ENCODE measurements at places on chromosomes 3 and 15.

DNA sequence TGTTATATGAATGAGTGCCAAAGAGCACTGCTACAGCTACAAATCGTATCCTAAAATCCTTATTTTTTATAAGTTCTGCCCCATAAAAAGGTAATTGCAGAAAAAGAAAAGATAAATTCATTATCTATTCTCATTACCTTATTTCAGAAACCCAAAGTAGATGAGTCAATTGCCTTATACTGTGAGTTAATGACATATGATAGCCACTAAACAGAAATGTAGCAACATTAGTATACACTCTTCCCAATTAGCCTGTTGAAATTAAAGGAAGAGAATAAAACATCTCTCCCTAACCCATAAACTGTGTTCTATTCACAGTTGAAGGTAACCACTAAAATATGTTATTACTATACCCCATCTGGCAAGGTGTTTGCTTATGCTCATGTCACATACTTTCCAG is 11.0 kb downstream of the TBL1XR1 start:
- DNase-seq: no peak

DNA sequence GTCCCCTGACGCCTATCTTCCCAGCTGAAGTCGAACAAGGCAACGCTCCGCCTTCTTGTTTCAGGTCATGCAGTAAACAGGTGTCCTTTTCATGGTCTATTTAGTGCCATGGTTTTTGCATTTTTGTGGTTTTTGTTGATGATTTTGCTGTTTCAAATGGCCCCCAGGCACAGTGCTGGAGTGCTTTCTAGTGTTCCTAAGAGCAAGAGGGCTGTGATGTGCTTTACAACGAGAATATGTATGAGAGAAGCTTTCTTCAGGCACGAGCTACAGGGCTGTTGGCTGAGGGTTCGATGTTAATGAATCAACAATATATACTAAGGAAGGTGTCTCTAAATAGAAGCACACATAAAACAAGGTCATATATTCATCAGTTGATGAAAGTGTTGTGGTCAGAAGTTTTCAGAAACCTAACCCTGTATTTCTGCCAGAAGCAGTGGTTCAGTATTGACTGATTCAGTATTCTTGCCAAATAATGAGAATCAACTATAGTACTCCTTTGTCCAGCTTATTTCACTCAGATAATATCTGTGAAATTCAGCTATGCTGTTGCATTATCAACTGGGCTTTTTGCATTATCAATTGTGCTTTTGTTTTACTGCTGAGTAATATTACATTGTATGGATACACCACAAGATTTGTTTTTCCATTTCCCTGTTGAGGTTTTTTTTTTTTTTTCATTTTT is 18.5 kb downstream of the LIMD1 start:
- DNase-seq: no peak

- no peak for DNase-seq
Measured at GRCh38 chr15:60571008-60571420, 92.1 kb upstream of the ICE2 start.

DNA sequence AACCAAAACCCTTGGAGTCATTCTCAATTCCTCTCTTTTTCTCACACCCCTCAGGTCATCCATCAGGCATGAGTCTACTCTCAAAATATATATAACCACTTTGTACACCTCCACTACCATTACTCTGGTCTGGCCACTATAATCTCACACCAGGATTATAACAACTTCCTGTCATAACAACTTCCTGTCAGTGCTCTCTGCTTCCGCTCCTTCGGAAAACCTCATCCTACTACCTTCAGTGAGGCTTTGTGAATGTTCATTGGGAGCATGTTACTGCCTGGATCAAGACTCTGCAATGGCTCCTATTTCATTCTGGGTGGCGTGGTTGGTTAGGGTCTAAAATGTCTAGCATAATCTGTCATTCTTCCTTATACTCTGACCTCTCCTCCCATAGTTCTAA is 447.4 kb downstream of the MAGI1 start:
- no peak for DNase-seq

- DNase-seq: no peak
Measured at GRCh38 chr3:8712045-8712907, 21.3 kb upstream of the CAV3 start.

DNA sequence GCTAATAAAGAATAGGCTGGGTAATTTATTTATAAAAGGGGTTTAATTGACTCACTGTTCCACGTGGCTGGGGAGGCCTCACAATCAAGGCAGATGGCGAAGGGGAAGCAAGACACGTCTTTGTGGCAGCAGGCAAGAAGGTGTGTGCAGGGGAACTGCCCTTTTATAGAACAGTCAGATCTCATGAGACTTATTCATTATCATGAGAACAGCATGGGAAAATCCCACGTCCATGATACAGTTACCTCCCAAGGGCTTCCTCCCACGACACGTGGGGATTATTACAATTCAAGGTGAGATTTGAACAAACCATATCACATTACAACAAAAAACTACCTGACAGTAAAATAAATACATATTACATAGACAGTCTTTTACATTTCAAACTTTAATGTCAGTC is 414.9 kb downstream of the NAALADL2 start:
- no peak for DNase-seq

DNA sequence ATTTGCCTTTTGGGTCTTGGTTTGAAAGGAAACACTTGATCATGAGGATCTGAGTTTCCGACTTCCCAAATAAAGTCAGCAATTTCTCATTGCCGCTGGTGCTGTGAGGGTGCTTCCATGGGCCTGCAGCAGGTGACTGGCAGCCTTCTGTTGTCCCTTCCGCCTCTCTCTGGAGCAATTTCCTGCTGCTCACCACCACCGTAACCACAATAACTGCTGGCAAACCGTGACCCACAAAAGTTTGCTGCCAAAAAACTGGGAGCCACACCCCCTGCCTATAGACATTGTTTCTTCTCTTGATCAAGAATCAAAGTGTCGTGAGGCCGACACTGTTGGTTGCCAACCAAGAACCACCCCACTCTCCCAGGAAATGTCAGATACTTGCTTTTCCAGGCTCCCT is 164.0 kb downstream of the NR2F2 start:
- DNase-seq: no peak

DNA sequence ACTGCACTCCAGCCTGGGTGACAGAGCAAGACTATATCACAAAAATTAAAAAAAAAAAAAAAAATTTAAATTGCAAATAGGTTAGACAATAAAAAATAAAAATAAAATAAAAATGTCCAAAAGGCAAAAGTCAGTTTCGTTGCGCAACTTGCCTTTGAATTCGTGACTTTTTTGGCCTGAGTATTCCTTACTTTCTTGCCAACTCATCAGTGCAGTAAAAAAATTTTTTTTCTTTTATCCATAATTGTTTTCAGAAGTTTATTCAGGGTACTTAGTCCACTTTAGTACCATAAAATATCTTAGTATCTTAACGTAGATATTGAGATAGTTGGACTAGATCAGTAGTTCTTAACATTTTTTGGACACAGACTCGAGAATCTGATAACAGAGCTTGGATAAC is 22.4 kb upstream of the CILP start:
- no peak for DNase-seq

- no peak for DNase-seq
Measured at GRCh38 chr3:85432081-85432480, 473.3 kb downstream of the CADM2 start.

DNA sequence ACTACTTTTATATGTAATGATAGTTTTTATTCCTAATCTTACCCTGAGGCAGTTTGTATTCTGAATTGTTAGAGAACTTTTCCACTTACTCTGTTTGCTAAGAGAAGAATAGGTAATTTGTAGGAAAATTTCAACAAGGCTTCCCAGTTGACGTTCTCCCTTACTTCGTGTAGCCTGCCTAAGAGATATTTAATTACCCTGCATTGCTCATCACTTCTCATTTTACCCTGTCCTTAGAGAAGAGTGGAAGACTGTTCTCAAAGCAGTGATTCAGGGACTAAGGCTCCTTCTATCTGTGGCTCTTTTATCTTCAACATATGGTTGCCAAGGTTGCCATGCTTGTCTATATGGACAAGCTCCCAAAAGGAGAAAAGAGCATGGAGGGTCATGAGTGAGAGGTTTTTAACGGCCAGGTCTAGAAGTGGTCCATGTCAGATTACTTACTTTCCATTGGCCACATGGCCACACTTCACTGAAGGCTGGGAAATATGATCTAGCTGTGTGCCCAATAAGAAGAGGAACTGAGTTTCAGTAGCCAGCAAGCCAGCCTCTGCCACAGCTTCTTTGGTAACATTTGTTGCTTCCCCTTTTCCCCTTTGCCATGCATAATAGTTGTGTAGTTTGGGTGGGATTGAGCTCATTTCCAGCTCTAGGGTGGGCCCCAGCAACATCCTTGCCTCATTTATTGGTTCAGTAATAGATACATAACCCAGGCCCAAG is 22.1 kb downstream of the PDE8A start:
- DNase-seq: no peak

- peak; percentile 32 for DNase-seq
Measured at GRCh38 chr15:66115568-66116206, 137.9 kb downstream of the MEGF11 start.

DNA sequence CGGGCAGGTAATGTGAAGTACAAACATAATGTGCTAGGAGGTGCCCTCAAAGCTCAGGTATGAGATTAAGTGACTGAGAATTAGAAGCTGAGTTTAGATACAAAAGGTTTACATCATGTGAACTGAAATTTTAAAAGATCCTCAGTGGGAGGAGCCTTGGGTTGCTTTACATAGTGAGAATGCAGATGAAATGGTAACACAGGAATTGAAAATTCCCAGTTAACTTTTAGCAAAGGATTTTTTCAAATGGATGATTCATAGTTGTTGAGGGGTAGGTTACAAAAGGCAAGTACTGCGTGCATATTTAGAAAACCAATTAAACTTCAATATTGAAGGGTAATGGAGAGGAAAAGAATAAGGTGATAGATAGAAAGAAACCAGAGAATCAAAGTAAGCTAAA is 157.3 kb downstream of the PLCH1 start:
- DNase-seq: no peak

DNA sequence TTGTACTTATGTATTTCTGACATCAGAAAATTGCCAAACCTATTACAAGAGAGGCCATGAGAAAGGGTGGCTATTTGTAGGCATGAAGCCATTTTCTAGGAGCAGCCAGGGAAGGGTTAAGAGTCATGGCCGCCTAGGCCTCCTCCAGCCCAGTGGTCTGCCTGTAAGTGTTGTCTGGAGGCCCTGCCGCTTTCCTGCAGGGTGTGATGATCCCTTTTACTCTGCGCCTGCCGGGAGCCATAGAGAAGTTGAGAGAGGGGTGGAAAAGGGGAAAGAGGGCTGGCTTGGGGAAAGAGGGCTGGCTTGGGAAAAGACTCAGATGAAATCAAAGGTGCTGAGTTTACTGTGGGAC is 29.1 kb upstream of the KCTD6 start:
- no peak for DNase-seq

DNA sequence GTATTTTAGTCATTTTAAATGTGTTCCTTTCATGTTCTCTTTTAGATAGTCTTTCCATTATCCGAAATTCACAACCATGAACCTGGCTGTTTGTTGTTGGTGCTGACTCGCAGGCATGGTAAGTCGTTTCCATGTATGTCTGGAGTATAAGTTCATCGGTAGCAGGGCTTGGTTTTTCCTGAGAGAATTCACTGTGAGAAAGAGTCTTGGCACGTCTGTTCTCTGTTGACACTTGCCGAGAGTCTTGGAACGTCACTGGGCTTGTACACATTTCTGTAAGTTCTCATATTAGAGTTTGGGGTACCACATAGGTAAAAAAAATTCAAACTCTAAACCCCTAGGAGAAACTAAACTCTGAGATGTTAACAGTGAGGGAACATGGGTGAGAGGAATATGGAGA is 29.4 kb upstream of the EIF4A2 start:
- DNase-seq: no peak

- DNase-seq: no peak
Measured at GRCh38 chr3:113275929-113276750, 64.8 kb downstream of the BOC start.

- DNase-seq: no peak
Measured at GRCh38 chr3:167287308-167287707, 92.8 kb downstream of the ZBBX start.

GRCh38 chr3:141839389-141839788 is 37.1 kb upstream of the ATP1B3 start:
- no peak for DNase-seq

DNA sequence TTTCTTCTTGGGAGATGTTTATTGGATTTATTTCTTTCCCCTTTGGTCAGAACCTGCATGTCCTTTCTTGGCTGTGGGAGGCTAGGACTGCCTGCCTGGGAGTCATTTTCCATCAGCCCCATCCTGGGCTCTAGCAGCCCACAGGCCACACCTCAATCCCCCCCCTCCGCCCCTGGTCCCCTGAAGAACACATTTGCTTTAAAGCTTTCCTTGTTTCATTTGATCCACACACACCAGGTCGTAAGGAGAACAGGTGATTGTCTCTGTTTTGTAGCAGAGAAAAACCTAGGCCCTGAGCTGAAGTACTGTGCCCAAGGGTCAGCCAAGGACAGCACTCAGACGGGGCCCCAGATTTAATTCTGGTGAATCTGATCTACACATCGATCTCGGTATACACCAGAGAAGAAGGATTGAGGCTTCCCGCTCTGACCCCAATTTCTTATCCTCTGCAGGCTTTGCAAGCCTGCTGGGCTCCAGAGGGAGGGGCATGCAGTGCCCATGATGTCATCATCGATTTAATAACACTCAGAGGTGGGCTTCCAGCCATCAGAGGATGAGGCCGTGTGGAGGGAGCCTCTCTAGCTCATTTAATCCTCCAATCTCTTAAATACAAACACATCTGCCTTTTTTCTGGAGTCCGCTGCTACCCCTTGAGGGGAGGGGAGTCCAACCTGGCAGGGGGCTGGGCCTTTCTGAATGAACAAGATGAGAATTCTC is 1.7 kb upstream of the CLN6 start:
- no peak for DNase-seq

GRCh38 chr3:147653367-147653923 is 244.3 kb downstream of the ZIC1 start:
- no peak for DNase-seq

GRCh38 chr3:155131104-155131503 is 51.0 kb downstream of the MME start:
- no peak for DNase-seq

DNA sequence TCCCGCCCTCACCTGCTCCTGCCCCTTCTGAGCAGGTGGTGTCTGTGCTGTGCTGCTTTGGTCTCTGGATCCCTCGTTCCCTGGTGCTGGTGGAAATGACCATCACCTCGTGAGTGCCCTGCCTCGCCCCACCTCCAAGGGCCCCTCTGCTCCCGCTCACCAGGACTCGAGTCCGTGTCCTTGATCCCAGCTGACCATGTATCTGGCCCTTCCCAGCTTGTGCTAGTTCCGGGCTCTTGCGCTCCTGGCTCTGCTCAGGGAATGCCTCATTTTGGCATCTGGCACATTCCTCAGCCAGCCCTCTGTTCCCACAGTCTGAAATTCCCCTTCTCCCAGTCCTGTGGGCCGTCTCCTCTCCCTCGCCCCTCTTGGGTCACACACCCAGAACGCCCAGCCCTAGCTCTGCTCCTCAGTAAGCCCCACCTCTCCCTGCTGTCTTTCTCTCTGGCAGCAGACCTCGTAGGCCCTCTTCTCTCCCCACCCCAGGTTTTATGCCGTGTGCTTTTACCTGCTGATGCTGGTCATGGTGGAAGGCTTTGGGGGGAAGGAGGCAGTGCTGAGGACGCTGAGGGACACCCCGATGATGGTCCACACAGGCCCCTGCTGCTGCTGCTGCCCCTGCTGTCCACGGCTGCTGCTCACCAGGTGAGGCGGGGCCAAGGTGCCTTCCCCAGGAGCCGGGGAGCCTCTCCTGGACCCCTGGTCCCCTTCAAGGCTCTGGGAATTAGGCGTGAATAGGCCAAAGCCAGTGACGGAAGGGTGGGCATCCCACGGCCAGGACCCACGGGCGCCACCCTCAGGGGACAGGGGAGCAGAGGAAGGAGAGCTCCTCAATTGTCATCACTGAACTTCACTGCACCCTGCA is 11.5 kb downstream of the SLC51A start:
- DNase-seq: no peak

- DNase-seq: no peak
Measured at GRCh38 chr3:165382672-165383071, 186.5 kb upstream of the SLITRK3 start.
